Stimulated activated CD8-positive, alpha-beta memory T cell treated with anti-CD3 and anti-CD28 coated beads, Interleukin-4, amount 100 ng/mL, for 1 hour (primary cell): ENCODE measurements at places on chromosomes 16 and 17.
A peak's percentile ranks its signal among the peaks of the same experiment; 100 is the strongest.

DNA sequence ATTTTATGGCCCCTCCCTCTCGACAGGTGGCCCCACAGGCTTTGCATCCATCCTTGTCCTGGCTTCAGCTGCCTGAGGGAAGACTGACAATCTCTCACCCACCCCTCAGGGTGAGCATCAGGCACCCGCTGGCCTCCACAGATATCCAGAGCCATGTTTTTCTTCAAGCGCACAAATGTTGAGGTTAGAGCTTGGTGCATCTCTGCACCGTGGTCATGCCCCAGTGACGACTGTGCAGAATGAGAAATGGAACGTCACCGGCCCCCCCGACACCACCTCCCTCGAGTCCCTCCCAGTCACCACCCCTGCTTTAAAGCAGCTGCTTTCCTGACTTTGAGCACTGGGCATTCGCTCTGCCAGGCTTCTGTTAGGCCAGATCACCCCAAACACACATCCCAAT is 19.8 kb upstream of the TIMP2 start:
- DNase-seq = no peak

DNA sequence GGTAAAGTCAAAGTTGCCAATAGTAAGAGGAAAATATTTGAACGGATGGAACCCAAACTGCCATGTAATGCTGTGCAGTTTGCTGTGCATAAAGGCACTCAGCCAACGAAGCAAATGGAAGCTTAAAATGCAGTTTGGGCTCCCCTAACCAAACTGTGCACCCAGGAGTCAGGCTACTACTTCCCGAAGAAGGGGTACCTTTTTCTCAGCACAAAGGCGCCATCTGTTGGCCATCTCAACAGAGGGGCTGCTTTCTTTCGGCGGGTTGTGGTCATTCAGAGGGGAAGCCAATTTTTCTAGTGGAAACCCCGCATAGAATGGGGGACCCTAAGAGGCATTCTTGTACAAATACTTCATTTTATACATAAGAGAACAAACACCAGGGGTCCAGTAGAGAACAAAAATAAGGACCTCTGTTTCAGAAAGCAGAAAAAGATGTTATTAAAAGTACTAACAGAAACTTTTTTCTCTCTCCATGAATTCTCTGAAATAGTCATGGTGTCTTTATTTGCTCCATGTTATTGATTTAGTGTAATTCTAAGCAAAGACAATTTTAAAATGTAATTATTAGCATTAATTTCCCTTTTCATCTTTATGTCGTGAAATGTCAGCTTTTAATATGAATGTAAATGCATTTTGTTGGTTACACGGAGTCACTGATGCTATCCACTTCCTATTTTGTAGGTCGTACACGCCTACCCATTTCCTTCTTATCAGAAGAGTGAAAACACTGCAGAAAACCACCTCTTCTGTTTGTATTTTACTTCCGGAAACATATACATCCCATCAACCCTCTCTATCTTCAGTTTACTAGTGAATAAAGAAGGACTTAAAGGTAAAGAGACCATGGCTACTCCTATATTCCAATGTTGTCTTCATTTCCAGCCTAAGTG is 453.3 kb downstream of the KCNJ2 start:
- DNase-seq = no peak

- no peak for DNase-seq
These were observed 84.8 kb downstream of the CDYL2 start for GRCh38 chr16:80719573-80719972.

DNA sequence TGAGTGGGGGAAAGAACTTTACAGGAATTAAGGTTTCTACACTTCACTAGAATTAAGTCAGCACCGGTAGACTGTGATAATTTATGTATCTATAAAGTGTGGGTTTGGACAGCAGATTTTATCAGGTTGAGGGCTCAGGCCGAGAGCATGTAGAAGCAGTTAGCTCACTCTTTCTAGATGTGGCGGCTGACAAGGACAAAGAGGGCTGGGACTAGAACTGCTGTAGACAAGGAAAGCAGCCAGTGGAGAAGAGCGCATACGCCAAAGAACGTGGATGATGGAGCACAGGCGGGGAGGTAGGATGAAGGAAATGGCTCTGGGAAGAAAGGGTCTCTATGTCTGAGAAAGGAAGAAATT is 504 bp upstream of the GOSR1 start:
- DNase-seq = no peak

DNA sequence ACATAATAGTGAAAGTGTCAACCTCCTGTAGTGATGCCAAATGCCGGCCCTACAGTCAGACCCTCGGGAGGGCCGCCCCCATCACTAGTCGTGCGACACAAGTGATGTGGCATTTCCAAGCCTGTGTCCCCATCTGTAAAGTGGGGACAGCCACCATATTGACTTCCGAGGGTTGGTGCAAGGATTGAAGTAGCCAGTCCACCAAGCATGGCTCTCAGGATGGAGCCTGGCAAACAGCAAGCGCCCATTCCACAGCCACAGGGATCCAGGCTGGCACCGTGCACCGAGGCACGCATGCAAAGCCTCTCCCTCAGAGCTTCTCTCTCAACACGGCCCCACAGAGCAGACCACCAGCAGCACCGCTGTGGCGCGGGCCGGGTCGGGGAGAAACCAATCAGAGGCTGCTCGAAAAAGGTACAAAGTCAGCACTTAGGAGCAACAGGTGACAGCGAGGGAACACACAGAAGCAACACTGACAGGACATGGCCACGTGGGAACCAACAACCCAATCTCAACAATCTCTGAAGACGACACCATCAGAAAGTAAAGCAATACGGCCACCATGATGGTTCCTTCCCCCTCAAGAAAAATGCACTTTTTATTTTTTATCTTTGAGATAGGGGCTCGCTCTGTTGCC is 20.6 kb downstream of the ZCCHC14 start:
- DNase-seq = no peak

- DNase-seq = no peak
These were observed 8.7 kb downstream of the DEF8 start for GRCh38 chr16:89957216-89957785.

- peak; percentile 60 for DNase-seq
These were observed 1.3 kb downstream of the RAB37 start for GRCh38 chr17:74738051-74738996.

DNA sequence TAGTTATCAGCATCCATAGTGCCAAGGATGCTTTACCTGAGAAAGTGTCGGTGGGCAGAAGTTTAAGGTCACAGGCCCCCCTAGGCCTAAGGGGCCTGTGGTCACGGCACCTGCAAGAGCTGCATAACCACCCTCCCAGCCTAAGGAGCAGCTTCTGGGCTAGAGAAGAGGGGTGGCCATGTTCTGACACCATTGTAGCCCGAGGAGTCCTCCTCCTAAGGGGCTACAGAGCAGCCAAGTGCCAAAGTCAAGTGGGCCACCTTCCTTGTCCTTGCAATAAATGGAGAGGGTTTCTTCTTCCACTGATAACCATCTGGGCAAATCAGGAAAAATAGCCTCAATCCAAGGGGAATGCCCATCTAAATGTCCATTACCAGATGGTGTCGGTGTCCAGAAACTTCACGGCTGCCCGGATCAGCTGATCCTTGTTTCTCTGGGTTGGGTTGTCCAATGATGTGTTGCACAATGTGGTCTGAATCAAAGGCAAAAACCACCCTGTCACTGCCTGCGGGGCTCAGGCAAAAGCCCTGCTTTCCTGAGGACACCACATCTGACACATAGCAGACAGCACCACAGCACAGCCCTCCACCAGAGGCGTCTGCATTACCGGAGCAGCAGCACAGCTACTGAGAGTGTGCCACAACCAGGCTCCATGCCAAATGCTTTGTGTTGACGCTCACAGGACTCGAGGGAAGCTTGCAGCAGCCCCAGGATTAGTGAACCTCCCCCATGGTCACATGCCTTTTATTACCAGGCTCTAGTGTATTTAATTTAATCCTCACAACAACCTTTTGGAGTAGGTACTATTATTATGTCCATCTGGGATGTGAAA is 12.8 kb downstream of the ATPAF2 start:
- no peak for DNase-seq

DNA sequence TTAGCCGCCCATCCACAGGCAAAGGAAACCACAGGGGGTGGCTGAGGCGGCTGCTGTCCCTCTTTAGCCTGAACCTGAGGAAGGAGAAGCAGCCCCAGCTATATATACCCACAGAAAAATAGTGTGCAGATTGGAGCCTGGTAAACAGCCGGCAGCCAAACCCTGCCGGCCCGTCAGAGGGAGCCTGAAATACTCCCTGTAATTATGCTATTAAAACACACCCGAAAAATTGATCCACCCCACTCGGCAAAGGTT is 6.8 kb downstream of the PIEZO1 start:
- no peak for DNase-seq

DNA sequence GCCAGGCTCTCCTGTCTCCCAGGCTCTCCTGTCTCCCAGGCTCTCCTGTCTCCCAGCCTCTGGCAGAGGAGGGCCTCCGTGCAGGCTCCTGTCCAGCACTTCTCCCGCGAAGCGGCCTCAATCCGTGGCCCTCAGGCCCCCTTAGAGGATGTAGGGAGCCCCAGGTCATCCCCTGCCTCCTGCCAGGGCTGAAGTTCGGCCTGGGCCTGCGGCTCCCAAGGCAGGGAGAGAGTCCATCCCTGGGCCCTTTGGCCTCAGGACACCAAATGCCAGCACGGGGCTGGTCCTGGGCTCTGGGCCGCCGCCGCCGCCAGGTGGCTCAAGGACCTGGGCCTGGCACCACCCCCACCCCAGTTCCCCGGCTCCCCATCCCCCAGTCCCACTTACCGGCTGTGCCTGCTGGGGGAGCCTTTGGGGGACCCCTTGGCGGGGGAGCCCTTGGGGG is 370 bp downstream of the EVPL start:
- no peak for DNase-seq

- no peak for DNase-seq
These were observed 283.3 kb upstream of the FOXF1 start for GRCh38 chr16:86227041-86227440.

DNA sequence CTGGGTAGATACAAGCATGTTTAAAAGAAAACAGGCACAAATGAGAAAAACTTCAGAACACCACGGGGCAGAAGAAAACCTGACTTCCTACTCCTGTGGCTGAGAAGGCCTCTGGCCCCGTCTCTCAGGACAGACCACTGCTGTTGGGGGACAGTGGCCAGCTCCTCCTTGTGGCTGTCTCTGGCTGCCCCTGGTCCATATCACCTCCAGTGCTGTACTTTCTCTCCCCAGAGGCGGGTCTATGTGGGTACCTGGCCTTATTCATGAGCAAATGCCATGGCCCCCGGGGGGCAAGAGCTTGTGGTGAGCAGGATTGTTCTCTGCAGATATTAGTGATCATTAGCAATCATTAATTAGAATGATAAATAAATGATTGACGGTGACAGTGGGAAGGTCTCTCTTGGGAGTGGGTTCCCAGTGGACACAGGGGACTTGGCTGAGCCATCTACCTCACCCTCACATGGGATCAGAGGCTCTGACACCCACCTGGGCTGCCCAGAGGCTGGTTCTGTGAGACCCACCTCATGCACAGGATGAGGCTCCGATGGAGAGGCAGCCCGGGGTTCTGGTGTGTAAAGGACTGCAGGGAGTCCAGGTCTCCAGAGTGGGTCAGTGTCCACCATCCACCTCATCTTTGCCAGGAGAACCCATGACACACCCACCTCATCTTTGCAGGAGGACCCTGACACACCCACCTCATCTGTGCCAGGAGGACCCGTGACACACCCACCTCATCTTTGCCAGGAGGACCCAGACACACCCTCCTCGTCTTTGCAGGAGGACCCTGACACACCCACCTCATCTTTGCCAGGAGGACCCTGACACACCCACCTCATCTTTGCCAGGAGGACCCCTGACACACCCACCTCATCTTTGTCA is 30.6 kb upstream of the CBFA2T3 start:
- no peak for DNase-seq

- DNase-seq = no peak
These were observed 61.9 kb upstream of the CCL1 start for GRCh38 chr17:34424814-34425491.

DNA sequence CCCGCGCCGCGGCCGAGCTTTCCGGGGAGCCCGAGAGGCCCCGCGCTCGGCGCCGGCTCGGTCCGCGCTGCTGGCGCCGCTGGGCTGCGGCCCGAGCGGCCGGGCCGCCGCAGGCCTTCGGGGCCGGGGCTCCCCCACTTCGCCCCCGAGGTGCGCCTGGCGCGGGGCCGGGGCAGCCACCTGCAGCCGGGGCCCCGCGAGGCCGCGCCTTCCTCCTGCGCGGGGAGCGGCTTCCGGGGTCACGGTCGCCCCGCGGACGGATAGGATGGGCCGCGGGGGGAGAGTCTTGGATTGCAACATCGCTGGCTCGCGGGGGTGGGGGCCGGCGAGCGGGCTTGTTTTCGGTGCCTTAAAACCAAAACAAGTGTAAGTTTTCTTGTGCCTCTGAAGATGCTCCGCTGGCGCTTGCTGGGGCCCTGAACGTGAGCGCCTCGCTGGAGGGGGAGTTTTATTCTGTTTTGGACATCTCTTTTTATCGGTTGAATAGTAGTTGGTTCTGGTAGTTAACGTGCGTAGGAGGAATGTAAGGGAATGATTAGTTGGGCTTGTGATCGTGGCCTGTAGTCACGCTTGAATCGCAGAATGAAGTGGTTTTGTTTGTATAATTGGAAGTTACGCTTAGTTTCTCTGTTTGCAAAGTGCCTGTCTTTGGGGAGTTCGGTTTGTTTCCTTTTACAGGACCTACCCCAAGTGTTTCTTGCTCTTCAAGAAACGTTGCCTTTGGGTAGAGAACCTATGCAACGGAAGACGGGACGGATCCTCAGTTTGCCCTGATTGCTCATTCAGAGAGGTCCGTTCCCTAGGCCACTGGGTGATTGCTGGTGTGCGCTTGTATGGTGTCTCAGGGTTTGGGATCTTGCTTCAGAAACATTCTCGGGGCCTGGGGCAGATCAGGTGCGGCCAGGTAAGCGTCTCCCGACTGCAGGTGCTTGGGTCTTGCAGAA is 724 bp downstream of the UBE2I start:
- no peak for DNase-seq

- DNase-seq = no peak
These were observed 1.2 kb downstream of the HS3ST4 start for GRCh38 chr16:25692742-25693508.

DNA sequence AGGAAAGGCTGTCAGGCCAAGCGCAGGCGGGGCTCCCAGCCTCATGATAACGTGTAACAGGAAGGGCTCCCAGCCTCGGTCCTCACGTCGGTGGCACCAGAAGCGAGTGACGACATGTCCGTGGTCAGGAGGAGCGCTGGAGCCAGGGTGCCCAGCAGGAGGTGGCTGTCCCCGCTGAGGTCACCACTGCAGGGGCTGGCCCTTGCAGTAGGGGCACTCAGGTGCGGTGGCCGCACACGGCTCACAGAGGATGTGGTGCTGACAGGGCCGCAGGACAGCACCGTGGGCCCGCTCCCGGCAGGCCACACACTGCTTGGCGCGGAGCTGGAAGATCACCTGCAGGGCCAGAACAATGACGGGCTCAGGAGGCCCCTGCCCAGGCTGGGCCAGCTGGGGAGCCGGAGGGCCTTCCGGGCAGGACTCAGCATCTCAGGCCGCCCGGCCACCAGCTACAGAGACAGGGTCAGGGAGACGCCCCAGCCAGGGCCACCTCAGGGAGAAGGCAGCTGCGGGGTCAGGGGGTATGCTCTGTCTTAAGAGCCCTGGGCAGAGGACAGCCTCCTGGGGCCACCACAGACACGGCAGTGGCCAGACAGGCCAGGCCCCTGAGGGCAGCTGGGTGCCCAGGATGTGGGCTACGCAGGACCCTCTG is 14.5 kb downstream of the GNPTG start:
- no peak for DNase-seq

- DNase-seq = no peak
These were observed 28.7 kb downstream of the CDK5RAP3 start for GRCh38 chr17:47999582-47999981.
